WERI-Rb-1 (cell line): ENCODE measurements at places on chromosomes 4 and X.

- DNase-seq: no peak
Measured at GRCh38 chr4:16122308-16122711, 38.5 kb upstream of the PROM1 start.

- no peak for DNase-seq
Measured at GRCh38 chr4:78299565-78299972, 242.4 kb downstream of the FRAS1 start.

- DNase-seq: no peak
Measured at GRCh38 chr4:4533461-4534169, 8.2 kb downstream of the STX18 start.

DNA sequence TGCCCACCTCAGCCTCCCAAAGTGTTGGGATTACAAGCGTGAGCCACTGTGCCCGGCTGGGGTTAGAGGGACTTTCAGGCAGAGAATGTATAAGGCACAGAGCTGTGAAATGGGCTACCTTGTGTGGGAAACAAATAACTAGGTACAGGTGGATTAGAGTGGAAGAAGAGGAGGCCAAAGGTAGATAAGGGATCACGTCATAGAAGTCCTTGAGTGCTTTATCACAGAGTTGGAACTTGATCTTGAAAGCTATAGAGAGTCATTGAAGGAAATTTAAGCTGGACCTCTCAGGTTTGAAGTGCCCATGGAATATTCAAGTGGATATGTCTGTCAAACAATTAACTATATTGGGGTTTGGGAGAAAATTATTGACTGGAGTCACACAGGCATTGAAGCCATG, 8.4 kb downstream of the N4BP2 start:
- DNase-seq: no peak

DNA sequence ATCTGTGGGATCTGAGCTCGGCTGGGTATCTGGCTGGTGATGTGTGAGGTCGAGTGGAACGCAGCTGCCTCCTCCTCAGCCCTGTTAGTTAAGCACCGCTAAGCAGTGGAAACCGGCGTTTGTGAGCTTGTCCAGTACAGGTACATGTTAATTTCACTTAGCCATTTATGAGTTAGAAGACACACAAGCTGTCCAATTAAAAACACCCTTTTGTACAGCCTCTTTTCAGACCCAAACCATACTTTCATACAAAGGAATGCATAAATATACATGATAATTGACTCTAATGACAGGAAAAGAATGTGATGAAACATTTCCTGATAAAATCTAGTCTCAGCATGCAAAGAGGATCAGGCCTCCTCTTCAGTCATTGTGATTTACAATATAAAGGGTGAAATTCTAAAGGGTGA, 163.6 kb upstream of the FAT1 start:
- DNase-seq: no peak

GRCh38 chrX:109709129-109709631, 23.9 kb downstream of the ACSL4 start:
- no peak for DNase-seq

GRCh38 chrX:113058634-113059033, 218.0 kb upstream of the AMOT start:
- DNase-seq: no peak

DNA sequence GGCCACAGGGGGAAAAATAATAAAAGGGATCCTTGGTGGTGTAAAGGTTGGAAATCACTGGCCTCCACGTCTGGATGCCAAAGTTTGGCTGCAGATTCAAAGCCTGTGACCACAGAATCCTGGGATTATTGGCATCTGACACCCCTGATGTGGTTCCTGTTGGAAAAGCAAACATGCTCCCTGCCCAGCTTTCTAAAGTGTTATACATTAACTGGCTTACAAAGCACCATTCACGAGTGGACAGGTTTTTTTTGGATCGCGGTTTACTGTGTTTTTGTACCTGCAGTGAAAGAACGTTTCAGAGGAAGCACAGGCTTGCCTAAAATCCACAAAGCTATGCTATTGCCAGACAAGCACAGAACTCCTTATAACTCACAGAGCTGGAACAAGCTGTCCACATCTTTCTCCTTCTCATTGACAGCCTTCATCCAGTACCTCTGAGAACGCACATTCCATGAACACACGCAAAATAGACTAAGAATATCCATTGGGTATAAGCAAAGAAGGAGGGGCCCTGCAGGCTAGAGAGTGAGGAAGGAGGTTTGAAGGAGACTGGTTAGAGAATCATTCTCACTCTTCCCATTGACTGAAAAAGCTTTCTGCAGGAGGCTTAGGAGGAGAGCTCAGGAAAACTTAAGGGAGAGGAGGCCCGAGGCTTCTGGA, 14.5 kb upstream of the CAPN6 start:
- DNase-seq: no peak

DNA sequence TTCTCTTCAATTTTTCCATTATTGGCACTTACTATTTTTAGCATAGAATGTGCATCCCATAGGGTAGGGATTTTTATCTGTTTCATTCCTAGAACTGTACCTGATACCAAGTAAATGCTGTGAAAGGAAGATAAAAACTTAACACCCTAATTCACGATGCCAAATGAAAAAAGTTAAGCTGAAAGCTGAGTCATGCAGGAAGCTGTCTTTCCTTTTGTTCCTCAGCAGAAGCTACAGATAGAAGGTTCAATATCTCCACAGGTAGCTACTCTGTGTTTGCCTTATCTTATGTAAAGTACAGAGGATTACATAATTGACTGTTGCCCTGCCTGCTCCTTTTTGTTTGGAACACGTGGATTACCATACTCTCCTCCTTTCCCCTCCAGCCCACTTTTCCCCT, 77.0 kb downstream of the LRP2BP start:
- DNase-seq: no peak

DNA sequence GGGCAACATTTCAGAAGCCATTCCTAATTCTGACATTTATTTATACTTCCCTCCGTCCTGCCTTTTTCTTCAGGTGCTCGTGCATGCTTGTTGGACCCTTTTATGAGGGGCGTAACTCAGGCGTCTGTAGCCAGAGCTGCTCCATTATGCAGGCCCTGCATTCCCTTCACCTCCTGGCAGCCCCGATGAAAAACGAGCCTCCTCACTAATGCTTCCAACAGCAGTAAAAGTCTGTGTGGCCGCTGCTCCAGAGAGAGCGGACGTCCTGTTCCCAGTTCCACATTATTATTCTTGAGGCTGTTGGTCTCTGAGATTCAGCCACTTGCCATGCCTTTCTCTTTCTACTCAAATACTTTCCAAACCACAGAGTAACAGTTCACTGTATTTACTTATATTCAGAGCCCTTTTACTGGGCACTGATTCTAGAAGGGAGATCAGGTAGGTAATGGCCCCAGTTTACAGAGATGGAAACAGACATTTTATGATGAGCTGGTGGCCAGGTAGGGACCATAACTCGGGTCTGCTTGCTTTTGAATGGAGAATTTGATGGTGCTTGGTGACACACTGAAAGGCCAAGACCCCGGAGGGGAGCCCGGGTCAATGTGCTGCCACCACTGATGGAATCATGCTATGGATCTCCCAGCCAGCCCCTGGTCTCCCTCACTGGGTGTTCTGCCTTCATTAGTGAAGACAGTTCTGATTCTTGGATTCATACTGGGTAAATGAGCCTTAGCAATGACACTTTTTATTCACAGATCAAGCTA, 101.0 kb downstream of the GATB start:
- DNase-seq: no peak

DNA sequence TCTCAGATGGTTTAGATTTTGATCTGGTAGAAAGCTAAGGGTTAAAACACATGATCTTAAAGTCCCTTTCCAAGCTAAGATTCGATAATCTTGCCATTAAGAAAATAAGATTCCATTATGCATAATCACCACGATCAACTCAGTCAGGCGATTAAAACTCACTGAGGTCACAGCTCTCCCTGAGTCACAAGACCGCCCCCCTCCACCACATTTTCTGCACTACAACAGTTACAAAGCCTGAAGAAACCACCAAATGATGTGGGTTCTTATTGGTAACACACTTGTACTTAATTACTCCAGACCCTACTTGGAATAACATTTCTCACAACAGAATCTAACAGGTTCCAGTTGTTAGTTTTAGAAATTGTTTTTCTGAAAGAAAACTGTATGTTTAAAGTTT, 62.8 kb downstream of the SH3KBP1 start:
- DNase-seq: peak; percentile 79

DNA sequence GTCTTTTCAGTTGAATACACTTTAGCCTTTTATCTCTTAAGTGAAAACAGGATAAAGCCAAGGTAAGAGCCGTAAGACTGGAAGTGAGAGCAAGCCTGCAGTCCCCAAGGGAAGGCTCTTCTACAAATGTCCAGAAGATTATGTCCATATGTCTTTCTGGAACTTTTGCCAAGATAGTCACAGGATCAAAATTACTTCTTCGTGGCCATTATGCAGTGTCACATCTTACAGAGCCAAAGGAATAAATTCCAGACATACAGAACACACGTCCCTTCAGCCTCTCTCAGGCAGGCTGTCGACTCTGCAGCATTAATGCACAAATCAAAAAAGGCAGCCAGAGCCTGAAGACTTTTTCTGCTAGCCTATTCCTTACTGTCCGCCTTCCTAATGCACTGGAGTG, 10.9 kb upstream of the GATB start:
- no peak for DNase-seq

- no peak for DNase-seq
Measured at GRCh38 chrX:33465137-33465536, 253.8 kb upstream of the DMD start.

GRCh38 chr4:7341491-7342222, 93.1 kb downstream of the PSAPL1 start:
- no peak for DNase-seq

GRCh38 chrX:44157858-44158257, 184.7 kb upstream of the NDP start:
- DNase-seq: no peak

GRCh38 chrX:116198235-116198634, 27.7 kb downstream of the AGTR2 start:
- DNase-seq: no peak

- DNase-seq: peak; percentile 87
Measured at GRCh38 chrX:153554519-153555167, 37.2 kb downstream of the ATP2B3 start.

DNA sequence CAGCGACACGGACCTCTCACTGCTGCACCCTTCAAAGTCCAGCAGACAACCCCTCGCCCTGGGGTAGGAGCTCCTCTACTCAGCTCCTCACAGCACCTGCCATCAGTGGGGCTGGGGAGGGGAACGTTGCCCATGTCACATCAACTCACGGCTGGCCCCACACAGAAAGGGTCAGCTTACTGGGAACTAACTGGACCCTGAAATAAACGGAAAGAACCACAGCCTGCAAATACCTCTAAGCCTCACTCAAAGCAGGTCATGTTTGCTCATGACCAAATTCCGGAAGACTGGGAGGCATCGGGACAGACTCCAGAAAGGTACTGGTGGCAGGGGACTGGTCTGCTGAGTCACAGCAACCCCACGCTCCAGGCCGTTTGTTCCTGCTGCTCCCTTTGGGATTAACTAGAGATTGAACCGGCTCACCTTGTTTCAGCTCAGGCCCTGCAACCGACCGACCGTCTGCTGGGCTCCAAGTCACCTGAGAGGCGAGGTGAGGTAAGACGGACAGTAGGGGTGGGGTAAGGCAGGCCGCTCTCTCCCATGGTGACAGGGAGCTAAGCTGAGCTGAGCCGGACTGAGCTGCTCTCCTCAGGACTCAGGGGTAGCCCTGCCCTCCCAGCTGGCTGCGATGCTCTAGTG, 5.6 kb downstream of the G6PD start:
- peak; percentile 98 for DNase-seq

GRCh38 chr4:153413842-153414241, 52.3 kb upstream of the TMEM131L start:
- DNase-seq: no peak

DNA sequence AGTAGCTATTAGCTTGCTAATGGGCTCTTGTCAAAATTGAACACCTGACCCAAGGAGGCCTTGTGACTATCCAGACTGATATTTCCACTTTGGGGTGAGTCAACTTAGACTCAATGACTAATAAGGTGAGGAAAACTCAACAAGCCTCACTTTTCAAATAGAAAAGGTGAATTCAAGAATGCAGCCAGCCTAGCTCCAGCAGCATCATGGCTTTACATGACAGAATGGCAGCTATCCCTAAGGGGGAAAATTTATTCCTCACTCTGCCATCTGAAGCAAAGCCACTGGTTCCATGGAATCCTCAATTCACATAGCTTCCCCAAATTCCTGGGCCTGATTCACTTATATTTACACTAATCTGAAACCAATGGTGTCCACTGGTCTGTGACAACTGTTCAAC, 29.1 kb upstream of the RAB9B start:
- no peak for DNase-seq

DNA sequence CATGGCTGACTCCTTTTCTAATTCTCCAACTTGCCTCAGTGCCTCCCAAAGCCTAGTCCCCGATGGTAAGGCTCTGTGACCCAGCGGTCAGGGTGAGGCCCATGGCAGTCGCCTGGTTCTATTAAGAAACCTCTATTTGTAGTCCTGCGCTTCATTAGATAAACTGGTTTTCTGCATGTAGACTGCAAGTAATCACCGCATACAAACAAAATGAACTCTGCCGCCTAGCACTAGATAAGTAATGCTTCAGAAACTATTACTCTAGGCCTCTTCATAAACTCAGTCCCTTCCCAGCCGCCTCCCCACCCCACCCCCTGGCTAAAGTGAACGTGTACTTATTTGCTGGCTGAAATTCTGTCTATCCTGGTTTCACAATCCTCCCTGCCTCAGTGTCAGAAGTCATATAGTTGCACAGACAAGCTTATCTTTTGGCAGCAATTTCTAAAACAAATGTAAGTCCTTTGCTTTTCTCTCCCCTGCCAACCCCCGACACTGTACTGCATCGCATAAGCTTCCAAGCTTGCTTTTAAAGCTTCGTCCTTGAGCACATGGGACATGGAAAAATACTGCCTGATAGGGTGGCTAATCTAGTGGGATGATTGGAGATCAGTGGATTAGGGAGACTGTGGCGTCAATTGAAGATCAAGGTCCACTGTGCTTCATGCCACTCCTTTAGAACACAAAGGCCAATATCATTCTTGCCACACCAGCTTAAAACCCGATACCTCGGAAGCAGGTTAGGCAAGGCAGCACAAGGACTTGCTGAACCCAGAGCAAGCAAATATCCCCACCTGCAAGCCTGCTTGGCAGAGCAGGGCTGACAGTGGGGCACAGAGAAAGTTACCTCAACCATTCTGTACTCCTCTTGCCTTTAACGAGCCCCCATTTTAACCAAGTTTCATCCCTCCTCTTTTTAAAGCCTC, 125.8 kb downstream of the IRF2 start:
- peak; percentile 55 for DNase-seq

- DNase-seq: no peak
Measured at GRCh38 chr4:169818063-169818679, 60.4 kb upstream of the HPF1 start.

DNA sequence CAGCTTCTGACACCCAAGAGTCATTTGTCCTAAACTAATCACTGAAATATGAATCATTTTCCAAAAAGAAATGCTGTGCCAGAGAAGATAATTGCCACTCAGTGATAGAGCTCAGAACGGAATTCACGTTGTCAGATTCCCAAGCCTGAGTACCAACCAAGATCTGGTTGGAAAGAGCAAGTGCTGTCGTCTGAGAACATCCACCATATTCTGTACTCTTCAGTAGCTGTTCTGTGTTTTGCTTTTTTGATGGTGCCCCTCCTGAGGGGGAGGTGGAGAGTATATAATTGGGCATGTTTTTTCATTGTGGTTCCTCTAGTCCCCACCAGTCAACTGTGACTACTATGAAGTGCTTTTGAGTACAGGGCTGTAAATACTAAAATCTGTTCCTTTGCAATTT, 13.2 kb downstream of the RUFY3 start:
- no peak for DNase-seq
